ENCODE measurements at places on chromosomes 4 and X.
A peak's percentile ranks its signal among the peaks of the same experiment; 100 is the strongest.

DNA sequence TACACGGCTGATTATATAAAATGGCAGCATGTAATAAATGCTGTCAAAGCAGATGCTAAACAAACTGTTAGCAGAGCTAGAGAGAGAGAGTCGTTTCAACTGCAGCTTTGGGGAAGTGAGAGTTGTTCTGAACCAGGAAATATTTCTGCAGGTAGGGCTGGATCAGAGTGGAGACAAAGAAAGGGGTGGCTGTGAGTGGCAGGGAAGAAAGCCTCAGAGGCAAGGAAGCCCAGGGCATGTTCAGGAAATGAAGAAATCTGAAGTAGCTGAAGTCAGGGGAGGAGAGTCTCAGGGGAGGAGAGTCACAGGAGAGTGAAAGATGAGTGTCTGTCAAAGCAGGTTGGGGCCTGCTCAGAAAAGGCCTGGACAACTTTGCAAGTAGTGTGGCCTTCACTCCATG is 48.4 kb upstream of the RPS6KA3 start:
- no peaks in the 10 kb centered on the region for H3K27me3 ChIP-seq
- no peak overlapping the region for H3K4me3 ChIP-seq
- H3K4me1 ChIP-seq: no peaks in the 10 kb centered on the region

GRCh38 chrX:123201720-123202119 is 17.6 kb downstream of the GRIA3 start:
- H3K27ac ChIP-seq: no peak overlapping the region
- DNase-seq: no peak
- no peak overlapping the region for H3K4me3 ChIP-seq
- H3K27me3 ChIP-seq: no peaks in the 10 kb centered on the region
- H3K4me1 ChIP-seq: no peaks in the 10 kb centered on the region
- H3K36me3 ChIP-seq: no peaks in the 10 kb centered on the region

- H3K27me3 ChIP-seq: no peaks in the 10 kb centered on the region
- H3K36me3 ChIP-seq: no peaks in the 10 kb centered on the region
- no peak for DNase-seq
- H3K4me3 ChIP-seq: no peak overlapping the region
- H3K4me1 ChIP-seq: no peaks in the 10 kb centered on the region
- no peak overlapping the region for H3K27ac ChIP-seq
These were observed 297.4 kb downstream of the ANKRD50 start for GRCh38 chr4:124415146-124415545.

GRCh38 chr4:41757521-41758156 is 9.1 kb upstream of the PHOX2B start:
- H3K27me3 ChIP-seq: no peaks in the 10 kb centered on the region
- H3K4me1 ChIP-seq: no peaks in the 10 kb centered on the region
- H3K4me3 ChIP-seq: no peak overlapping the region
- H3K36me3 ChIP-seq: no peaks in the 10 kb centered on the region
- DNase-seq: no peak

DNA sequence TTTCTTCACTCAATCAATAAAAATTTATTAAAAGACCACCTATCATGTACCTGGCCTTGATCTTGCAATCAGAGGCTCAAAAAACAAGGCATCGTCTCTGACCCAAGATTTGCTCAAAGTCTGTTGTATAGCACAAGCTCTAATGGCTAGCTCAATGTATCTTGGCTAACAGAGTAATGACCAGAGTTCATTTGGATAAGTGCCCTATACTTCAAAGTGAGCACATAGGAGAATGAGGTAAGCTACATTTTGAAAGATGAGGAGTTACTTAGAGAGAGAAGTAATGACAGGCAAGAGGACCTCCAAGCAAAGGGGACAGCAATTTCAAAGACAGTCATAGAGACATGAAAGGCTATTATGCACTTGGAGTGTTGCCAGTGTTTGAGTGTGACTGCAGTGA is 22.9 kb upstream of the GABRQ start:
- no peaks in the 10 kb centered on the region for H3K36me3 ChIP-seq
- no peak for DNase-seq
- no peak overlapping the region for H3K4me3 ChIP-seq
- H3K4me1 ChIP-seq: no peaks in the 10 kb centered on the region

GRCh38 chr4:154590329-154591006 is at the start of gene FGA:
Gene FGA, minus strand, starts transcription at chr4:154590742. Its CDS starts 55 bp downstream, at chr4:154590687.
- H3K36me3 ChIP-seq: no peaks in the 10 kb centered on the region
- H3K4me1 ChIP-seq: no peaks in the 10 kb centered on the region
- no peak for DNase-seq
- no peak within 1 kb of the TSS for H3K27ac ChIP-seq
- H3K4me3 ChIP-seq: no peak within 1 kb of the TSS
- H3K27me3 ChIP-seq: no peaks in the 10 kb centered on the region

DNA sequence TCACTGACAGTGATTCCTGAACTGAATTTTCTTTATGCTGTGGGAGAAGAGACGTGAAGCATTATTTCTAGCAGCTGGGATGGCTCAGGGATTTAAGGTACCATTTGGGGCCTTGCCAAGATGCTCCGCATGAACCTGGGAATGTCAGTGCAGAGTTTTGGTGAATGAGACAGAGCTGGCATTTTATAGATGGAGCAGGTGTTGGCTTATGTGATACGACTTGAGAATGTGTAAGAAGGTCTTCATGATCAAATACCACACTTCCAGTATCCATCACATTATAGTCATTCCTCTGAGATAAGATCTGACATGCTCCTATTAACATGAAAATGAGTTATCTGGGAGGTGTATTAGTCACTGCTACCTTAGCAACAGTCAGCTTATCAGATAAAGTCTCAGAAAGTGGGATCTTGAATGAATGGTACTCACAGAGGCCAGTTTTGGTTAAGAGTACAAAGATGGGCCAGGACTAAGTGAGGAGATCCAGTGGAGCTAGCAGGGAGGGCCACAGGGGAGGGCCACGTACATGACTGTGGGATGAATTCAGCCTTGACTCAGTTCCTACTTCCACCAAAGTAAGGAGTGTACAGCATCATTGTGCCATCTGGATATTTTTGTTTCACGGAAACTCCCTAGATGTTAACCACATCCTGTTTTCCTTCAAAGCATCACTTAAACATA is 116.7 kb downstream of the SPCS3 start:
- no peaks in the 10 kb centered on the region for H3K27me3 ChIP-seq
- no peaks in the 10 kb centered on the region for H3K36me3 ChIP-seq
- H3K27ac ChIP-seq: no peak overlapping the region
- H3K4me1 ChIP-seq: no peaks in the 10 kb centered on the region
- no peak overlapping the region for H3K4me3 ChIP-seq

GRCh38 chr4:87071401-87071800 is 136.6 kb downstream of the AFF1 start:
- no peaks in the 10 kb centered on the region for H3K36me3 ChIP-seq
- H3K4me1 ChIP-seq: peaks cover 16% of the 10 kb centered on the region
- H3K27me3 ChIP-seq: no peaks in the 10 kb centered on the region
- no peak overlapping the region for H3K27ac ChIP-seq
- DNase-seq: no peak
- no peak overlapping the region for H3K4me3 ChIP-seq

DNA sequence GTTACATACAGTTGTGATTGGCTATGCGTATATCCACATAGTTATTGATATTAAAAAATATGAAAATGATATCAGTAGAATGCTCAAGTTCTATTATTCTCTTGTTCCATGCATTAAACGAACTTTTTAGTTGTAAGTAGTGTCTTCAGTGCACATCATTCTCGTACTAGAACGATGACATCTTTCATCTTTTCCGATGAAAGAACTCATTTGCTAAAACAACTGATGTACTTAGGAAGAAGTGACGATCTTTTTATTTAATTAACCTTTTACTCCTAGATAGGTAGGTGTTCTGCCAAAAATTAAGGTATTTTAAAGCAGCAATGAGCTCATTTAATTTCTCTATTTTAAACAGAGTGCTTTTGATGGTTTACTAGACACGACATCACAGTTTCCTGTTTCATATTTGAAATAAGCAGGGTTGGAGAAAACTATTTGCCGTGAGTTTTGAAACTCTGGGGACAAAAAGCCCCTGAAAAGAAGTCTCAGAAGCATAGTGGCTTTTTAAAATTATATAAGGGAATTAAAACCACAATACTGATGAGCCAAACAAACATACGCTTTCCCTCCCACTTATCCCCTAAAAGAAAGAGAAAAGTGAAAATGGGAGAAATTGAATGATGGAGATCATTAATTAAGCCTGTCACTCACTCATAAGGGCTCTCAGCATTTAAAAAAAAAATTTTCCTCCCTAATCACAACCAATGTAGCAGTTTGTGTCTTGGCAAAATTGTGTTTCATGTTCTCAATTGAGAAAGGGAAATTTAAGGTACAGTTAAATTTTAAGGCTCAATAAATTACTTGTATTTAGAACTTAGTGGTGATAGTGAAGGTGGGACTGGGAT is 25.6 kb downstream of the SPRY1 start:
- DNase-seq: no peak
- no peaks in the 10 kb centered on the region for H3K27me3 ChIP-seq
- no peaks in the 10 kb centered on the region for H3K4me1 ChIP-seq
- H3K27ac ChIP-seq: no peak overlapping the region
- H3K4me3 ChIP-seq: no peak overlapping the region
- H3K36me3 ChIP-seq: no peaks in the 10 kb centered on the region

- H3K27ac ChIP-seq: no peak overlapping the region
- DNase-seq: no peak
These were observed 21.3 kb upstream of the BMP2K start for GRCh38 chr4:78754872-78755271.

- H3K27ac ChIP-seq: no peak overlapping the region
- H3K36me3 ChIP-seq: no peaks in the 10 kb centered on the region
- H3K27me3 ChIP-seq: no peaks in the 10 kb centered on the region
- H3K4me1 ChIP-seq: no peaks in the 10 kb centered on the region
- no peak for DNase-seq
These were observed 197.8 kb downstream of the PDGFC start for GRCh38 chr4:156773648-156774357.

- no peaks in the 10 kb centered on the region for H3K27me3 ChIP-seq
- H3K27ac ChIP-seq: no peak overlapping the region
- peak; percentile 6 for DNase-seq
- no peaks in the 10 kb centered on the region for H3K36me3 ChIP-seq
- H3K4me3 ChIP-seq: peak overlapping the region; percentile 45
These were observed 417 bp downstream of the PPP2R2C start for GRCh38 chr4:6472008-6472386.

DNA sequence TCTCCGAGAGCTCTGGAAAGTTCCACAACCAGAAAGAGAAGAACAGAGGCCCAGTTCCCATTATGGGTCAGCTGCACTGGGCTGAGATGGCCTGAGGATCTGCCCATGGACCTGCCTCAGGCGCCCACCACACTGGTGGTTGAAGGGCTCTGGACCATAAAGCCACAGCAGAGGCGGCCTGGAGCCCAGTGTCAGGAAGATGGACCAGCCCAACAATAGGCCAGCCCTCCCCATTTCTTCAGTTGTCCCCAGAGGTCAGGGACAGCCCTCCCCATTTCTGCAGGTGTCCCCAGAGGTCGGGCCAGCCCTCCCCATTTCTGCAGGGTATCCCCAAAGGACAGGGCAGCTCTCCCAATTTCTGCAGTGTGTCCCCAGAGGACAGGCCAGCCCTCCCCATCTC is 37.2 kb upstream of the C4orf50 start:
- no peak for DNase-seq
- no peak overlapping the region for H3K27ac ChIP-seq
- no peaks in the 10 kb centered on the region for H3K36me3 ChIP-seq
- H3K27me3 ChIP-seq: no peaks in the 10 kb centered on the region
- H3K4me3 ChIP-seq: no peak overlapping the region

DNA sequence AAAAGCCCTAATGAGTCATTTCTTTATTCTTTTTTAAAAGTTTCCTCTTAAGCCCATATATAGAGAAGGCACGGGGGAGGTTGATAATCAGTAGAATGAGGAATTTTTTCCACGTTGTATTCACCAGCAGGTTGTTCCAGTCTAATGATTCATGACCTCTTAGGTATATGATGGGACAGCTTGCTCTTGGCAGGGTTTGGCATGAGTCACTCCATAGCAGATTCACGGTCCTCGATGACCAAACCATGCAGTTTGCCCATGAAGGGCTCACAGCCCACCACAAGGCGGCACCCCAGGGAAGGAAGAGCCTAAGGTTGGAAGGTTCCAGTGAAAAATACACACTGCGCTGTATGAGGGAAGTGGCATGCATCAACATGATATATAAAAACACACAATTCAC is 623.8 kb upstream of the DIPK2B start:
- DNase-seq: peak; percentile 20
- no peak overlapping the region for H3K27ac ChIP-seq
- no peak overlapping the region for H3K4me3 ChIP-seq
- no peaks in the 10 kb centered on the region for H3K27me3 ChIP-seq
- H3K4me1 ChIP-seq: peaks cover 2% of the 10 kb centered on the region

GRCh38 chr4:24800325-24800895 is 5.0 kb downstream of the SOD3 start:
- peak overlapping the region; percentile 28 for H3K4me3 ChIP-seq
- DNase-seq: no peak
- H3K27me3 ChIP-seq: no peaks in the 10 kb centered on the region
- H3K36me3 ChIP-seq: no peaks in the 10 kb centered on the region
- H3K4me1 ChIP-seq: peaks cover 9% of the 10 kb centered on the region
- no peak overlapping the region for H3K27ac ChIP-seq

DNA sequence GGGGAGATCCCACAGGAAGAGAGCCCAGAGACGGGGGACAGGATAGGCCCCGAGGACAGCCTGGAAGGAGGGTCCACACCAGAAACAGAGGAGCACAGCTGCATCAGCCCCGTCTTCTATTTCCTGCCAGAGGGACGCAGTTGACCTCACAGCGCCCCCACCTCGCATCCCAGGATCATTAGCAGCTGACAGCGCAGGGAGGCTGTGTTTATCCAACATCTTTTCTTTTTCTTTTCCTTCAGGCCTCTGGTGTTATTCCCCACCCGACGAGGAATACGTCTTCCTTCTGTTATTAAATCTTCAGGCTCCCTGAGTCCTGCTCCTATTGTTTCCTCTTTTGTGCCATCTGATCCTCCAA is 75.4 kb downstream of the DCHS2 start:
- no peak overlapping the region for H3K27ac ChIP-seq
- peak overlapping the region; percentile 43 for H3K4me3 ChIP-seq
- H3K27me3 ChIP-seq: no peaks in the 10 kb centered on the region
- H3K36me3 ChIP-seq: no peaks in the 10 kb centered on the region
- H3K4me1 ChIP-seq: no peaks in the 10 kb centered on the region

GRCh38 chr4:21709761-21710160 is 238.8 kb downstream of the KCNIP4 start:
- H3K4me1 ChIP-seq: peaks cover 4% of the 10 kb centered on the region
- no peak overlapping the region for H3K4me3 ChIP-seq
- no peaks in the 10 kb centered on the region for H3K27me3 ChIP-seq
- H3K27ac ChIP-seq: no peak overlapping the region
- no peaks in the 10 kb centered on the region for H3K36me3 ChIP-seq
- DNase-seq: no peak

GRCh38 chr4:156694413-156694812 is 277.2 kb downstream of the PDGFC start:
- H3K4me3 ChIP-seq: no peak overlapping the region
- H3K27ac ChIP-seq: no peak overlapping the region
- H3K4me1 ChIP-seq: no peaks in the 10 kb centered on the region

DNA sequence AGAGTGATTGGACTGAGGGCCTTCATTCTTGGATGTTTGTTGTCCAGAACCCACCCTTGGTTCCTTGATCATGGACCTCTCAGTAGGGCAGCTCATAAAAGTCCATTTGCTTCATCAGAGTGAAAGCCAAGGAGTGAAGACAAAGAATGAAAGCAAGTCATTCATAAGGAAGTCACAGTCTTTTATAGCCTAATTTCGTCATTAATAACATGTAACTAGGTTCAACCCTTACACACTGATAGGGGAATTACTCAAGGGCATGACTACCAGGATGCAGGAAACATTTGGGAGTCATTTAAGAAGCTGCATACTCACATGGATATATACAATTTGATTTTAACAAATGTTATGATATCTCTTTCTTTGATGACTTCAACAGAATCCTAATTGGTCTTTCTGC is 95.2 kb downstream of the RPA4 start:
- H3K27ac ChIP-seq: no peak overlapping the region
- H3K4me3 ChIP-seq: no peak overlapping the region
- H3K36me3 ChIP-seq: no peaks in the 10 kb centered on the region
- no peak for DNase-seq
- no peaks in the 10 kb centered on the region for H3K4me1 ChIP-seq
